ENCODE measurements at places on chromosomes 1 and 21.

DNA sequence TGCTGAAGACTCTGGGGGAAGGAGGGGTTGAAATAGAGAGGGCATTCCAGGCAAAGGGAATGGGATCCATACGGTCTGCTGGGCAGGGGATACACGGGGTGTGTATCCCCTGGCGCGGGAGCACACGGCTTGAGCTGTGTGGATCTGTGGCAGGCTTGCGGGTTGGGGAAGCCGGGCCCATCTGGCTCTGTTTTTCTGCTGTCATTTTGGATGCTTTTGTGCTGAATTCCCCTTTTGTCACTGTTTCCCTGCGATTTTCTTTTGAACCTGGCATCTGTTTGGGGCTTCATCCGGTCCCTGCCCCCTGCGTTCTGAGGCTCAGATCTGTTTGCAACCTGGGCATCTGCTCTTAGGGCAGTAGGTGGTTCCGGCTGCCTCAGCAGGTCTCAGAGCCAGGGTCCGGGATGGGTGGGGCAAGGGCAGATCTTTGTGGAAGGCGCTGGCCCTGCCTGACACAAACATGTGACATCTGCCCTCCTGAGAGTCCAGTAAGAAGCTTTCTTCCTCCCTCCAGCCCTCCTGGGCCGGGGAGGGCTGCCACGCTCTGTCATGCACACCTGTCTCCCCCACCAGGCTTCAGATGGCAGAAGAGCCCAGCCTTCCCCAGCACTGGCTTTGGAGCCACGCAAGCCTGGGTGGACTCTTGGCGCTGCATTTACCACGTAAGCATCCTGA is 84.0 kb downstream of the IGSF21 start:
- no peak for DNase-seq

GRCh38 chr1:162753001-162753658 is 37.4 kb upstream of the HSD17B7 start:
- no peak for DNase-seq

- peak; percentile 30 for DNase-seq
Measured at GRCh38 chr1:203937678-203938330, 76.4 kb downstream of the SNRPE start.

DNA sequence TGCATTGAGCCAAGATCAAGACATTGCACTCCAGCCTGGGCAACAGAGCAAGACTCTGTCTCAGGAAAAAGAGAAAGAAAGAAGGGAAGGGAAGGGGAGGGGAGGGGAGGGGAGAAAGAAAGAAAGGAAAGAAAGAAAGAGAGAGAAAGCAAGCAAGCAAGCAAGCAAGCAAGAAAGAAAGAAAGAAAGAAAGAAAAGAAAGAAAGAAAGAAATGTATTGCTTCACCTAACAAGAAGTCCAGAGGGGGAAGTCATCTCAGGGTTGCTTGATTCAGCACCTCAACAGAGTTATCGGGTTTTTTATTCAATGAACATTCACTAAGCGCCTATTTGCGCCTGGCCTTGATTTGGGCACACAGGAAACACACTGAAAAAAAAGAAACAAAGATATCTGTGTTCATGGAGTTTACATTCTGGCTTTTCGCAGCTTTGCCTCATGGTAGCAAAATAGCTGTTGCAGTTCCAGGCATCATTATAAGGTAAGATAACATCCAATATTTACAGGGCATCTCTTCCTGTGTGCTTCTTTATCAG is 8.2 kb upstream of the RCSD1 start:
- DNase-seq: peak; percentile 50

DNA sequence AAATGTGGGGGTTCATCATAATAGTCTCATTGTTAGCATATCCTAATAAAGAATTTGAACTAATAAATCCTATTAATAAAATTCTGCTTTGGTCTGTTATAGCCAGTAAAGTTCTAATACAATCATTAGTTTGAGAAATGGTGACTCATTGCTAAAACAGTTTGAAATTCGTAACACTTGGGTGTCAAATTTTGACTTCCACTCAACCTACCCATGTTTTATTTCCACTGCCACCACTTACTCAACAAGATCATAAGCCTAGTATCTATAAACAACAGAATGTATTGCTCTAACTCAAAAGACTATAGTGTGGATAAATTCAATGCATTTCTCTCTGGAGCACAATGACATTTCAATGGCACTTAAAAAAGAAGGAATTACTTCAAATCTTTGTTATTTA is 29.1 kb downstream of the LGALS8 start:
- no peak for DNase-seq

DNA sequence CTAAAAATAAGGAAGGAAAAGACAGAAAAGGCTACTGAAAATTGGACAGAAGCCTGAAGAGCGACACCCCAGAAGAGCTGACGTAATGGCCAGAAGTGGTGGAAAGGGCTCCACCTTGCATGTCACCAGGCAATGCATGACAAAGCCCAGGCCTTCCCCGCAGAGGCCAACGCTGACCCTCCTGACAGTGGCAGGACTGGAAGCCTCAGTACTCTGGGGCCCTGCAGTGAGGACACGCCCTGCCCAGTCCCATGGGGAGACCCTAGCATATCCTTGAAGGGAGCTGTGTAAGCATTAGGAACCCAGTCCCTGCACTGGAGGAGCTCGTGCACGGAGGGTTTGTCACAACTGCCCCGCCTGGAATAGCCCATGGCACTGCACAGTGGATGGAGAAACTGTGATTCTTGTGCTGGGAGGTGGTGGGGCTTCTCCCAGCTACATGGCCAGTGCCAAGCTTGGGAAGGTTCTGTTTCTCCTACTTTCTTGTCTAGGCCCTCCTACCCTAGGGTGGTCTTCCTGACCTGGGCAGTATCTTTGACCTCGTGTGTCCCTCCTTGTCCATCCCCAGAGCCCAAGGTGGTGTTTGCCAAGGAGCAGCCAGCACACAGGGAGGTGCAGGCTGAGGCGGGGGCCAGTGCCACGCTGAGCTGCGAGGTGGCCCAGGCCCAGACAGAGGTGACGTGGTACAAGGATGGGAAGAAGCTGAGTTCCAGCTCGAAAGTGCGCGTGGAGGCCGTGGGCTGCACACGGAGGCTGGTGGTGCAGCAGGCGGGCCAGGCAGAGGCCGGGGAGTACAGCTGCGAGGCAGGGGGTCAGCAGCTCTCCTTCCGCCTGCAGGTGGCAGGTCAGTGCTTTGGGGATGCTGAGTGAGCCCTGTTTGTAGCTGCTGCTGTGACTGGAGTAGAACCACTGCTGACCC is 60.4 kb downstream of the OBSCN start:
- no peak for DNase-seq

DNA sequence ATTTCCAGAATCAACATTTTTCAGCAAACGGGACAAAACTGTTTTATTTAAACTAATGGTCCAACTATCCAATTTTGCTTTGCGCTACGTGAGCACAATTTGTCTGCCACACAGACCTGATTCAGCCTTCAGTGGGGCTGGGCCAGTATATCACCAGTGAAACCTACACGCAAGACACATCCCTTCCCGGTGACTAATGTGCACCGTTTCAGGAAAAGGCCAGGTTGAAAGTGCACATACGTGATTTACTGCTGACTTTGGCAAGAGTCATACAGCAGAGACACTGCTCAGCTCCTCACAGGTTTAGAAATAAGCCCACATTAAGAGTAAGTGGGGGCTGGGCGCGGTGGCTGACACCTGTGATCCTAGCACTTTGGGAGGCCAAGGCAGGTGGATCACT is 5.1 kb upstream of the TMEM51 start:
- no peak for DNase-seq

DNA sequence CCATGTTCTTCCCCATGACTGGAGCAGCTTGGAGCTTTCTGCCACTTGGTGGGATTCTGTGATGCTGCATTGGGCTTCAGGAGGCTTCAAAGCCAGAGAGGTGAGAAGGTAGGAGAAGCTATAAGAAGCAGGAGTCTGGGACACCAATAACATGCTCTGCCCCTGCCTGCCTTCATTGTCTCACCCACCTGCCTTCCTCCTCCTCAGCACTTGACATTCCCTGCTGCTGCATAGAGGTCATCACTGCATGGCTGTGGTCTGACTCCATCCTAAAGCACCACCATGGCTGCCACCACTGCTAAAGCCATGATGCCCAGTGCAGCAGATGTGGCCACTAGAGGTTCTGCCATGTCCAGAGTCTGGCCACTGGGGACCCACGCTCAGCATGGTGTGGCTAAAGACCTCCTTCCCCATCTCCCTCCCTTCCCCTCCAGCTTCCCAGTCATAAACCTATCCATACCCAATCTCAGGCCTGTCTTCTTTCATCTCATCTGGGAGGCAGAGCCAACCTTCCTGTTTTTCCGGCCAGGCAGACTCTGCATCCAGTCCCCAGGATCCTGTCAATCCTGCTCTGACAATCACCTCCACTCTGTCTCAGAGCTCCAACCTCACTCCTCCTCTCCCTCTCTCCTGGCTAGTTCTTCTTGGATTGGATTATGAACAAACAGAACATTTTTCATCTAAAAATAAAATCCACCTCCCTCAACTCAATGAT is 285.1 kb upstream of the POU3F1 start:
- DNase-seq: no peak
